ENCODE measurements at places on chromosomes 1 and 21.

- DNase-seq = peak; percentile 98
Measured at GRCh38 chr1:205913451-205914154, 29.7 kb downstream of the SLC26A9 start.

GRCh38 chr1:33143698-33144097, 38.1 kb downstream of the TRIM62 start:
- peak; percentile 26 for DNase-seq

DNA sequence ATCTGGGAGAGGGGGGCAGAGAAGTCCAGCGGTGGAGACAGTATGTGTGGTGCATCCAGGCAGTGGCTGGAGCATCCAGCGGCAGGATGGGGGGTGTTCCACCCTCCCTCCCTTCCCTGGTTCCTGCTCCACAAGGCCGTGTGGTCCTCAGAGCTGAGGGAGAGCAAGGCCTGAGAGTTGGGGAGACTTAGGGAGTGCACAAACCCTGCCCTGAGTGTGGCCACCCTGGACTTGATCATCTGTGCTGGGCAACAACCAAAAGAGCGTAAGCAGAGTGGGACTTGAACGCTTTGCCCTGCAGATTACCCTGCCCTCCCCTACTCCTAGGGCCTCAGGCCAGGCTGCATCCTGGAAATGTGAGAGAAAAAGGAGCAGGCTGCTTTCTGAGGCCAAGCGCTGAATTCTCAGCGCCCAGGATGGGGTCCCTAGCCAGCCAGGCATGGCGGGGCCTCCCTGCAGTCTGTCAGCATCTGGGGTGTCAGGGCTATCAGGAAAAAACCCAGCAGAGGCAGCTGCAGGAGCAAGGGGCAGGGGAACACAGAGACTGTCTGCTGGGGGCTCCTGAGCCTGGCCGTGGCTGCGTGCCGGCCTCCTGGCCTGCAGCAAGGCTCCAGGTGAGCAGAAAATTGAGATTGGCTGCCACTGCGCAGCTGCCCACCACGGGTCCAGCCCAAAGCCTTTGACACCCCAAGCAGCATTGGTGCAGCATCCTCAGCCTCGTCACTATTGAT, 266.2 kb downstream of the NPHP4 start:
- DNase-seq = no peak

DNA sequence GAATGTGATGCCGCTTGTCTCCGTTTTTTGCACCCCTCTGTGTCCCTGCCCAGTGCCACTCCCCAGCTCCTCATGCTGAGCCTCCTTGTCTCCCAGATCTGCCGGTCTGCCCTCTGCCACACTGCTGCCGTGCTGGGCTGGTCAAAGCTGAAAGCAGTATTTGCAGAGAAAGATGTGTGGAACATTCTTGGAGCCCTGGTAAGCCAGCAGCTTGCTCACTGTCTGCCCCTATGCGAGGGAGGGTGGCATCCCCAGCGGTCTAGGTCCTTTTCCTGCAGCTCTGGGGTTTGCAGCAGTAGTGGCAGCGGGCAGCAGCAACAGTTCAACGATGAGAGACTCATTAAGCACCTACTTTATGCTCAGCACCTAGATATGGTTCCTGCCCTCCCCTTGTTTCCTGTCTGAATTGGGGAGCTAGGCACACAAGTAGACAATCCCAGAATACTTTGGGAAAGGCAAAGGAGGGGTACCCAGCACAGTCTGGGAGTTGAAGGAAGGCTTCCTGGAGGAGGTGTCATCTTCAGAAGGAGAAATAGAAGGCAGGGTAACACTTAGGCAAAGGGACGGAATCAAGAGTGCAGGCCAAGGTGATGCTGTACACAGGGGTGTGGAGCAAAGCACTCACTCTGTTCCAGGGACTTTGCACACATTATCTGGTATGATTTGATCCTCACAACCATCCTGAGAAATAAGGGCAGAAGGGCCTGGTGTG, 63.1 kb downstream of the KIF21B start:
- DNase-seq = no peak

DNA sequence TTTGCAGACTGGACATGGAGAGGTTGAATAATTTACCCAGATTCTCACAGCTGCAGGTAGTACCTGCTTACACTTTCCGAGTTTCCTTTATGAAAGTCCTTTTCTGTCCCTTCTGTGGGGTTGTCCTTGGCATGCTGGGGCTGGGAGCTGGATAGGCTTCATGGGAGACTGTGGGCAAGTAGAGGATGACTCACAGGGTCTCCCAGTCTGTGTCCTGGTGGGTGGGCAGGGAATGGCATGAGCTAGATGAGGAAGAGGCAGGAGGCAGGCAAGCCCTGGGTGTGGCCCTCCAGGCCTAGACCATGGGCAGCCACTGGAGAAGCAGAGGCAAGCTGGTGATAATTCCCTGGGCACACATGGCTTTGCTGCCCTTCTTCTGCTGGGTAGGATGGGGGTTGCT, 80.6 kb downstream of the NAV1 start:
- peak; percentile 71 for DNase-seq

DNA sequence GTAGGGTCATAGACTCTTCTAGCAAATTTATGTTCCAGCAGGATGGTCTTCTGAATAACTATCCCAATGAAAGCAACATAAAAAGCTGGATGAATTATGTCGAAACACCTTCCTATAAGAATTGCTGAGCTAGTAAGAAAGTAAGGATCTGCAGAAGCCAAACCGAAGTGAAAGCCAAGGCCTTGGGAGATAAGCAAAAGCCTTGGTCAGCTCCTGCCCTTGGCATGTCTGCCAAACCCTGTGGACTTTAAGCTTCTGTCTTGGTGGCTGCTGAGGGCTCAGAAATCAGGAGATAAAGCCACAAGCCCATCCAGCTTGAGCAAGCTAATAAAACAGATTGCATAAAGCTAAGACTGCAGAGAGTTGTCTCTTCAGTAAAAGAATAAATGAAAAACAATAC, 81.2 kb upstream of the KCND3 start:
- DNase-seq = no peak

DNA sequence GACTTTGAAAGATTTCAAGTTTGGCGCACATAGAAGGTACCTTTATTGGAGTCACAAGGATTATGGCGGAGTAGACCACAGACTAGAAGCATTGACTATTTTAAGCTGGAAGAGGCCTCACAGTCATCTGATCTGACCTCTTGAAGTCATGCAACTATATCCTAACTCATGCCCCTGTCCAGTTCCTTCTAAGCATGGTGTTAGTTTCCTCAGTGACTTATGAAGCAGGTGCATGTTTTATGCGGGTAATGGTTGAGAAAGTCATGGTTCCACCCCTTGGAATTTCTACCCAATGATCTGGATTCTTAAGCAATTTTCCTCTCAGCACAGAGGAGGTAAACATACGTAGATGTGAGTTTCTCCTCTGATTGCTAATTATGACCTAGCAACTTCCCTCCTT, 11.7 kb downstream of the OLFML3 start:
- no peak for DNase-seq

DNA sequence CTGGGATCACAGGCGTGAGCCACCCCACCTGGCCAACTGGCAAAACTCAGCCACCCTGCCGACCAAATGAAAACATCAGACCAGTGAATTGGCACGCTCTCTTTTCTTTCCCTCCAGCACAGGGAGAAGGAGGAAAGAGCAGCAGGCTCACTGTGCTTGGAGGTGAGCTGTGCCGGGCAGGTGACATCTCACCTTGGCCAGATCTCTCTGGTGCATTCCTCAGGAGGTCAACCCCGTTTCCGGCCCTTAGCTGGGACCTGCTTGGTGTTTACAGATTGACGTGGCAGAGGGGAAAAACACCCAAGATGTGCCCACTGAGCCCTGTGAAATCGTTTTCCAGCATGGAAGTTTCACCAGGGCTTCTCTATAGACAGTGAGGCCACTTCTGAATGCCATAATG, 45.1 kb downstream of the TMEM51 start:
- no peak for DNase-seq

DNA sequence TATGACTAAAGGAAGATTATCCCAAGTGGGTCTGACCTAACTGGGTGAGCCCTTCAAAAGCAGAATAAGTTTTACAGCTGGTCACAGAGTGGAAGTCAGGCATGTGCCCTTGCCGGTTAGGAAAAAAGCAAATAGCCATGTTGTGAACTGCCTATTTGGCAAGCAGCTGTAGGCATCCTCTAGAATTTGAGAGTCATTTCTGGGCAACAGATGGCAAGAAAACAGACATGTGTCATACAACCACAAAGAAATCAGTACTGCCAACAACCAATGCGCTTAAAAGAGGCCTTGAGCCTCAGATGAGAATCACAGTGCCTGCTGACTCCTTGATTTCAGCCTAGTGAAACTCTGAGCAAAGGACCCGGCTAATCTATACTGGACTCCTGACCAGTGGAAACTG, 26.8 kb downstream of the LRRC53 start:
- DNase-seq = peak; percentile 8

DNA sequence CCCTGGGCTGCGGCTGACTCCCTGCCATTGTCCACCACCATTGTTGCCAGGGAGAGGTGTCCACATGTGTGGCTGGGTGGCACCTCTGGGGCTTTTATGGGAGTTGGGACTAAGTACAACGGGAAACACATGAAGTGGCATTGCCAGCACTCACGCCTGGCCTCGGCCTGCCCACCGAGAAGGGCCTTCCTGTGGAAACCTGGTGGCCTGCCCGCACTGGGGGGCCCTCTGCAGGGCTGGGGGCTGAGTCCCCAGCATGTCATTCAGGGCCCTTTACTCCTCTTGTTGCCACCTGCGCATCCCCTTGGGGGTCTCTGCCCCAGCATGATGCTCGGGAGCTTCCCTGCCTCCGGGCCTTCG, 35.5 kb upstream of the RUNX3 start:
- DNase-seq = no peak

- no peak for DNase-seq
Measured at GRCh38 chr21:45945066-45945867, 36.3 kb upstream of the COL6A1 start.

- DNase-seq = no peak
Measured at GRCh38 chr21:42282021-42282420, 33.2 kb downstream of the TFF3 start.

DNA sequence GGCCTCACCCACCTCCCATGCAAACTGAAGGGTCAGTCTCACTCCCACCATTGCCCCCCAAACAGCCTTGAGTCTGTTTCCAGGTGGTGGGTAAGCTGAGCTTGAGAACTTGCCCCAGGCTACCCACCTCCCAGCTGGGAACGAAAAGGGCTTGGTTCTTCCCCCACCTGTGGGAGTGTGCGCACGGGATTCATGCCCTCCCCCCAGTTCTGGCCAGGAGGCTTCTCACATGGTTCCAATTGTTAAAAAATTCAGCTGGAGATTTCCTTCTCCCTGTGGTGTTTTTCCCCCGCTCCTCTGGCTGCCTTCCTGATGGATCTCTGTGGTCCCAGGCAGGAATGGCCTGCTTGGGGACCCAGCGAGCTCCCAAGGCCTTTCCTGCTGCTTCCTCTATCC, 81.8 kb upstream of the C21orf91 start:
- DNase-seq = no peak

- no peak for DNase-seq
Measured at GRCh38 chr1:201490708-201491131, 16.2 kb downstream of the CSRP1 start.

DNA sequence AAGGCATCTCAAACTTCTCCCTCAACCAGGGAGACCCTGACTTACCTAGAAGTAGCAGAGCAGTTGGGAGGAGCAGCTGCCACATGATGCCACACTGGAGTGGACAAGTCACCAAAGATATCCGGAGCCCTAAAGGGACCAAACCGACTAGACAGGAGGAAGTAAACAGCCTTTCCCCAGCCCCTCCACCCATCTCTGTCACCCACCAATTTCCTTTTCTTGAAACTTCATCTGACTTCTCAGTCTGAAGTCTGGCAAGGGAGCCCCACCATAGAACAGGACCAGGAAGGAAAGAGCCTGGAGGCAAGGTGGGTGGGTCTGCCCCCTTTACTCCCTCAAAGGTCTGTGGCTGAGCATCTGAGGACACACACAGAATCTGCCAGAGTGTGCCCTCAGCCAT, at the start of gene FCGR3A:
FCGR3A (minus strand) TSS at position 167 of the 400 bp plus-strand sequence; CDS start at position 85, 82 bp downstream.
- DNase-seq = no peak

GRCh38 chr1:42359466-42359865, 21.1 kb upstream of the RIMKLA start:
- no peak for DNase-seq

DNA sequence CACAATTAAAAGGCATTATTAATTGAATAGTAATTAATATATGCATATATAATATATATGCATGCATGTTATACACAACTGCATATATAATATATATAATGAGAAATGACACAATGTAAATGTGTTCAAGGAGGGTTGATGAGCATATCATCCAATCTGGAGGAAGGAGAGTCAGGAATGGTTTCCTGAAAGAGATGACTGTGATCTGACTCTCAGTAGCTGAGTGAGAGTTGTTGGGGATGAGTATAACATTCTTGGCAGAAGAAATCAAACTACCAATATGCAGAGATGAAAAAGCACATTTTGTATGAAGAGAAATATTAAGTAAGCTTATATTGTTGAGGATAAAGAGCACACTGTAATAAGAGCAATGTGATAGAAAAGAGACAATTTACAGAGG, 37.3 kb downstream of the F13B start:
- DNase-seq = no peak

- no peak for DNase-seq
Measured at GRCh38 chr1:204950353-204951001, 79.8 kb downstream of the NFASC start.

DNA sequence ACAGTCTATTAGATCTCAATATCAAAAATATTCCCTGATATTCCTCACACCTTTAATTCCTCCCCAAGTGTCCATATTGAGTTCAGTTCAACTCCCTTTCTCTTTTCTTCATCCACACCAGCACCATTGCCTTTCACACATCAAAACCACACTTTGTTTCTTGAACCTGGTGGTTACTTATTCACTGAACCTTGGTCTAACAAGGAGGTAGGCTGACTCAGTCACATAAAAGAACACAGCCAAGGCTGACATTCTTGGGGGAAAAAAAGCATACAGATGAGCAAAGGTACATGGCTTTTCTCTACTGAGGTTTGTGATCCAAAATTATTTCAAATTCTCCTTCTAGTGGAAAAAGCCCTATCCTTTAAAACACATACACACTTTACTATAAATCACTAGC, 131.7 kb upstream of the USH2A start:
- no peak for DNase-seq

GRCh38 chr1:203597331-203598090, 29.1 kb upstream of the ATP2B4 start:
- DNase-seq = no peak

DNA sequence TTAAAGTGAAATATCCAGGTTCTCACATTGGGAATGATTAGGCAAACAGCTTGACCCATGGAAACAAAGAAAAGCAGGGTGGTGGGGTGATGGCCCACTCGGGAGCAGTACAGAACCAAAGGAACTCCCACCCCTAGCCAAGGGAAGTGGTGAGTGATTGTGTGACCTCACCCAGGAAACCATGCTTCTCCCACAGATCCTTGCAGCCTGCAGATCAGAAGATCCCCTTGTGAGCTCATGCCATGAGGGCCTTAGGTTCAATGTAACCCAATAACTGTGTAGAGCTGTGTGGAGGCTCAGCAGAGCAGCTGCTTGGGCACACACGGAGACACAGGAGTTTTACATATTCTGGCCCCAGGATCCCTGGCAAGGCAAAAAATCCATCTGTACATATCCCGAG, 311.8 kb upstream of the DPYD start:
- no peak for DNase-seq

DNA sequence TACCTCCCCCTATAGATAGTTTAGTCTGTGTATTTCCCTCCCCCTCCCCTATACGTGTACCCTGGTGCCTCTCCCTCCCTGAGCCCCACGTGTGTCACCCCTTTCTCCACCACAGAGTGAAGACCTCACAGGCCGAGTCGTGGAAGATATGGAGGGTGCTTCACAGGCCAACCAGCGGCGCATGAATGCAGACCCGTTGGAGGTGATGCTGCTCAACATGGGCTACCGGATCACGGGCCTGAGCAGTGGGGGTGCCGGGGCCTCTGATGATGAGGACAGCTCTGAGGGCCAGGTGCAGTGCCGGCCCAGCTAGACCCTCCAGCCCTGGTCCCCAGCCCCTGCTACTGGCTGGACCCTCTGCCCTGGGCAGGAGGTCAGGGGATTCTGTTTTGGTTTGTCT, 15.9 kb upstream of the TMEM222 start:
- no peak for DNase-seq
